ENCODE measurements at places on chromosomes 5 and 9.

- DNase-seq: no peak
Measured at GRCh38 chr5:77751328-77752023, 24.7 kb downstream of the TBCA start.

- DNase-seq: no peak
Measured at GRCh38 chr9:137441935-137442321, 771 bp upstream of the ENTPD8 start.

DNA sequence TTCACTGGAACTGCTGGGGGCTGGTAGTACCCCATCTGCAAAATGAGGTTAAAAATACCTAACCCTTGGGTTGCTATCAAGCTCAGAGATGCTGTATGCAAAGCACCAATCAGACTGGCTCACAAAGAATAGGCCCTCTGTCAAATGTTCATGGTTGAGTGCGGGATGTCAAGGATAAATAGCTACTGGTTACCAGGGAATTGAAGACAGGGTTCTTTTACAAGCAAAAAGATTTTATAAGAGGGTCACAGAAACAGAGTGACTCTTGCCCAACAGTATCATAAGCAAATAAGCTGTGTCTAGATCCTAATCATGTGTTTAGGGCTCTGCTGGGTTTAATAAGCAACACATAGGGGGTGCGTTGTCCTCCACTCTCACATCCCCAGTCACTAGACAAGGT lies 11.9 kb downstream of the SYK start:
- DNase-seq: no peak

- peak; percentile 75 for DNase-seq
Measured at GRCh38 chr9:136882109-136882946, 4.0 kb upstream of the TRAF2 start.

GRCh38 chr9:134855231-134855899 lies 25.2 kb upstream of the FCN2 start:
- no peak for DNase-seq
